CD8-positive, alpha-beta T cell (primary cell): ENCODE measurements at places on chromosomes 5 and 9. TPM values are rescaled to one million over a fixed set of nuclear protein-coding genes. Genes with fewer than 3 reads are reported as not detected.

DNA sequence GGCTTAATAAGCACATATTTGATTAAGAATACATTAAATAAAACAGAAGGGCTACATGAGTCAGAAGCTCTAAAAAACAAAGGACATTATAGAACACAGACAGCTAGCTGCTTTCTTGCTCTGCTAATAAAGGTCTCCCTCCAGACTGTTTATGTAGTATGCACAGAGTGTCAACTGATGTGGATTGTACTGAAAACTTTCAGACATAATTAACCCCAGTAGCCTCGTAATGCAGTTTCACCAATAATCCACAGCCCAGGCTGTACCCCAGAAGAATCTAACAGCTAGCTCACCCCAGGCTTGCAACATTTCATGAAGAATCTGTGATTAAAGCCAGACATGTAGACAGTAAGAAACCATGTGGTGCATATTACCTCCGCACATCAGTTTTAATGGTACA lies 30.8 kb downstream of the FGF10 start:
- no peak for DNase-seq

DNA sequence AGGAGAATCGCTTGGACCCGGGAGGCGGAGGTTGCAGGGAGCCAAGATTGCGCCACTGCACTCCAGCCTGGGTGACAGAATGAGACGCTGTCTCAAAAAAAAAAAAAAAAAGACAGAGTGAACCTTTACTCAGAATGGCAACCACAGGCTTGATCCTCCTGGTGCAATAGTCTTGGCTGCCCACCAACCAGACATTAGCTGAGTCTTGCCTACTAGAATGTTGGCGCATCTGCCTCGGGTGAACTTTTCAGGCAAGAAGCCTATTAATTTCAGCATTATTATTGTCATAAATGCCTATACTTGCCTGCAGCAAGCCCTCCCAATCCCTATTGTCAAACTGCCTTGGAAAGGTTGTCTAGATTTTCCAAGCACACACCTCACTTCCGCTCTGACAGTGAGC lies 4.2 kb downstream of the SERINC5 start:
- no peak for DNase-seq

- DNase-seq = no peak
Observed at GRCh38 chr9:8282535-8282934, 483.0 kb upstream of the DMAC1 start.

The IL3 gene
- total RNA-seq = not detected

- DNase-seq = no peak
Observed at GRCh38 chr9:21506626-21507482, 24.7 kb upstream of the IFNE start.

DNA sequence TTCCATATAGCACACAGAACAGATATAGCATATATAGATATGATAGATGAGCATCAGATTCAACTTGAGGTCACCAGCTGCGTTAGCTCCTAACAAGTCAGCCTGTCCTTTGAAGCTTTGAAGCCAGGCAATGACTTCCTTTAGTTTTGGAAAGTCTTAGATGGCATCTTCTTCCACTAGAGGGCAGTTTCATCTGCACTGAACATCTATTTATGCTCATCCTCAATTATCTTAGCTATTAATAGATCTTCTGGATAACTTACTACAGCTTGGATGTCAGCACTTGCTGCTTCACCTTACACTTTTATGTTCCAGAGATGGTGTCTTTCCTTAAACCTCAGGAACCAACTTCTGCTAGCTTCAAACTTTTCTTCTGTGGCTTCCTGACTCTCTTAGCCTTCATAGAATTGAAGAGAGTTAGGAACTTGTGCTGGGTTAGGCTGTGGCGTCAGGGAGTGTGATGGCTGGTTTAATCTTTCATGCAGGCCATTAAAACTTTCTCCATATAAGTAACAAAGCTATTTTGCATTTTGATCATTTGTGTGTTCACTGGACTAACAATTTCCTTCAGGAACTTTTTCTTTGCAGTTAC lies 1401.4 kb downstream of the EFNA5 start:
- DNase-seq = no peak
